ENCODE measurements at places on chromosomes 11 and 22.
A peak's percentile ranks its signal among the peaks of the same experiment; 100 is the strongest.

- no peak for DNase-seq
These were observed 113.5 kb upstream of the IGLL5 start for GRCh38 chr22:22773979-22774604.

- no peak for DNase-seq
These were observed 11.7 kb upstream of the MYH9 start for GRCh38 chr22:36399472-36399778.

DNA sequence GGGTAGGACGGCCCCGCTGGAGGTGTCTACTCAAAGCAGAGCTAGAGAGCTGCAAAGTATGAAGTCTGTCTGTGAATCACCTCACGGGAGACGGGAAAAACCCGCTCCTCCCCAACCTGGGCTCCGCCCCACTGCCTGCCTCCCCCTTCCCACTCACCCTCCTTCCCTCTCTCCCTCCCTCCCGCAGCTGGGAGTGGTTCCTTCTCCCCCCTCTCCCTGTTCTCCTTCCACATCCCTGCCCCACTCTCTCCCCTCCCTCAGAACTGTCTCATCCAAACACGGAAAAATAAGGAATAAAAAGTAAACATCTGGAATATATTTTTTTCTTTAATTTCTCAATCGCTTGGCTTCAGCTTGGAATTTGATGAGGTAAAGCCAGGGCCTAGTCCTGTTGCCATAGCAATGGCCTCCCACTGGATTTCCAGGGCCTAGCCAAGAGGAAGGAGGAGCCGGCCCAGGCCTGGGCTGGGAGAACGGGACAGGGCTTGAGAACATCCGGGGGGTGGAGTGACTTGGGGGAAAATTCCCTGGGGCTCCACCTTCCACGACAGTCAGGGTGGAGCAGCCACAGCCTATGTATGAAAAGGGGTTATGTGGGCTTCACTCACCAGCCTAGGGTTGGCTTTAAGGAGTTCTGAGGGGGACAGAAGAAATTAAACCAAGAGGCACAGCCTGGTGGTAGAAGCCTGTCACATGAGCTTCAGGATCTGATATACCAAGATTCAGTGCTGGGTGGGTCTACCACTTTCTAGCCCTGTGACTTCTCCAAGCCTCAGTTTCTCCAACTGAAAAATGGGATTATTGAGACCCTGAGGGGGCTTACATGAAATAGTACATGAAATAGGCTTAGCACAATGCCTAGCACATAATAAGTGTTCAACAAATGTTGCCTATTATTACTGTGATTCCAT is 2.2 kb downstream of the TNKS1BP1 start:
- DNase-seq, result peak; percentile 91

DNA sequence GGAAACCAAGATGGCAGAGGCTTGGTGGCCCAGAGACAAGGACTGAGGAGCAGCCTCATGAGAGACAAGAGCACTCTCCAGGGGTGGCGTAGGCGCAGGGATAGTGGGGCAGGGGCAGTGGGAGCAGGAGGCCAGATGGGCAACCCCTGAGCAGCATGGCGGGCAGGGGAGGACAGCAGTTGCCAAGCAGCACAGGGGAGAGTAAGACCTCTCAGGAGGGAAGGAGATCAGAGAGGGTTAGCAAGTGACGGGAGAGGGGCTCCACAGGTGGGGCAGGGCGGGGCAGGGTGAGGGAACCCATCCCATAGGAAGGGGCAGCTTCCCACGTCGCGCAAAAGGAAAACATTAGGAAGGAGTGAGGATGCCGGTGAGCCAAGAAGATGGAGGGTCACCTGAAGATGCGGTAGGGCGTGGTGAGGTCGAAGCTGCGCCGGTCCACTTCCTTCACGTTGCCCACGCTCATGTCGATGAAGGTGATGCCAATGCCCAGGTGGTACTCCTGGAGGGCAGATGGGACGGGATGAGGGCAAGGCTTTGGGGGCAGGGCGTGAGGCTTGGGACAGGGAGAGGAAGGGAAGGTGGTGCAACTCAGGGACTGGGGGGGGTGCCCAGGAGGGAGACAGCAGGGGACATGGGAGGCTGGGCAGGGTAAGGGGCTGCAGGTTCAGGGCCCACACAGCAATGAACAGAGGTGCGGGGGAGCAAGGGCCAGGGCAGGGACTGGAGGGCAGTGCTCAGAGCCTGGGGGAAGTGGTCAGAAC is 35.4 kb upstream of the PDE2A start:
- no peak for DNase-seq

DNA sequence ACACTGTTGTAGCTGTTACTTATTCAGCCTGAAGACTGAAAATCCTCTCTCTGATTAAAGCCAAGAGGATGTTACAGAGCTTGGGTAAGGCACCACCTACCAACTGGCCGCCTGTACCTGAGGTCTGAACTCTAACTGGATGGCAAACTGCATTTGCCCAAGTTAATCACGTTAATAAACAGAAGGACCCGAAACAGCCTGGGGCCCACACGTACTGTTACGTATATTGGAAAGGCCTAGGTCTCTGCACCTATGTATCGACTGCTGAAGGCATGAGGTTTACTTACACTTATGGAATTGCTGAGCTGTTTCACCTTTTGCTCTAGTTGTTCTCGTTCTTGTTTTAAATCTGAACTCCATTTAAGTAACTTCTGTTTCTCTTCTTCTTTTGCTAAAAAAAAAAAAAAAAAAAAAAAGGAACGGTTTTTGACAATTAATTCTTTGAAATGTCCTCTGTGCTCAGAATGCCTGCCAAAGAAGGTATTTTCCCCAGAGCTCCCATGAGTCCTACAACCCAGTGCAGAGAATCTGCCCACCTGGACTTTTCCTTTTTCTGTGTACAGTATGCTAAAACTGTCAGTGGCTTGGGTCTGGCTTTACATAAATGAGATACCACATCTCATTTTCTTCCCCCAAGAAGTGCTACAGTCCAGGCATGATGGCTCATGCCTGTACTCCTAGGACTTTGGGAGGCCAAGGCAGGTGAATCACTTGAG is 13.1 kb downstream of the LARGE2 start:
- DNase-seq, result no peak

GRCh38 chr11:99693941-99694492 is 673.3 kb downstream of the CNTN5 start:
- no peak for DNase-seq

DNA sequence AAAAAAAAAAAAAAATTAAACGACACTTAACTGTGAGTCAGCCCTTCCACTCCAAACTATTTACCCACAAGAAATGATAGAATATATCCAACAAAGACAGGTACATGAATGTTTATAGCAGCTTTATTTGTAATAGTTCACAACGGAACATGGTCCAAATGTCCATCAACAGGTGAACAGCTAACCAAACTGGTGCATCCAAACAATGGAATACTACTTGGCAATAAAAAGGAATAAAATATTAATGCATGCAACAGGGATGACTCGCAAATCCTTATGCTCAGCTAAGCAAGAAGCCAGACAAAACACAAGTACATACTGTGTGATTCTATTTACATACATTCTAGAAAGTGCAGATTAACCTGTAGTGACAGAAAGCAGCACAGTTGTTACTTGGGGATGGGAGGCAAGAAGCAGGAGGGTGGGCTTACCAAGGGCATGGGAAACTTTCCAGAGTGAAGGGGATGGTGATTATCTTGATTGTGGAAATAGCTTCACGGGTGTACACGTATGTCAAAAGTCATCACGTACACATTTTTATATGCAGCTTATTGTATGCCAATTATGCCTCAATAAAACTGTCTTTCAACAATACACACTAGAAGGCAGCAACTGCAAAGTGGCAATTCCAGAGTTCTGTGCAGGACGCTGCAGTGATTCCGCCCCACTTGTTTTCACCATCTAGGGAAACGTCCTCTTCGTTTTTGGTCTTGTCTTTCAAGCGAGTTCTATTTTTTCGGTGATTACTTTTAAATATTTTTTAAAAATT is 6.7 kb upstream of the SF1 start:
- no peak for DNase-seq

- peak; percentile 35 for DNase-seq
These were observed 166.7 kb upstream of the SYN3 start for GRCh38 chr22:33224841-33225240.

DNA sequence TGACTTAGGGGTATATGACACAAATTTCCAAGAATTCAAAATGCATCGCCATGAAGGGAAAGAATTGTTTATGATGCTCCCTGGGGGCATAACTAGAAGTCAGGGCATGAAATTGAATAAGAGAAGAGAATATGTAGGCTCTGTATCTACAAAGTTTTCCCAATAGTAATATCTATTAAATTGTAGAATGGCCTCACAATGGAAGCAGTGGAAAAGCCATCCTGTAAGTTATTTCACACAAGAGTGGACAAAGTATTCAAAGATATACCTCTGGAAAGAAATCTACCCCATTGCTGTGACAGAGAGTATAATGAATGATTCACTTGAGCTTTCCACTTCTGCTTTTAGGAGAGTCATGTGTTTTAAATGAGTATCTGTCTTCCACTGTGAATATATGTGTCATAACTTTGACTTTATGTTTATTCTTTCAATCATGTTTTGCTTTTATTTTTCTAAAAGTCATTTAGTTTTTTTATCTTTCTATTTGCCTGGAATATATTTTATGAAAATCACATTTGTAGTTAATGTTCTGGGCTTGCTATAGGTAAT is 65.7 kb upstream of the DDI1 start:
- no peak for DNase-seq

DNA sequence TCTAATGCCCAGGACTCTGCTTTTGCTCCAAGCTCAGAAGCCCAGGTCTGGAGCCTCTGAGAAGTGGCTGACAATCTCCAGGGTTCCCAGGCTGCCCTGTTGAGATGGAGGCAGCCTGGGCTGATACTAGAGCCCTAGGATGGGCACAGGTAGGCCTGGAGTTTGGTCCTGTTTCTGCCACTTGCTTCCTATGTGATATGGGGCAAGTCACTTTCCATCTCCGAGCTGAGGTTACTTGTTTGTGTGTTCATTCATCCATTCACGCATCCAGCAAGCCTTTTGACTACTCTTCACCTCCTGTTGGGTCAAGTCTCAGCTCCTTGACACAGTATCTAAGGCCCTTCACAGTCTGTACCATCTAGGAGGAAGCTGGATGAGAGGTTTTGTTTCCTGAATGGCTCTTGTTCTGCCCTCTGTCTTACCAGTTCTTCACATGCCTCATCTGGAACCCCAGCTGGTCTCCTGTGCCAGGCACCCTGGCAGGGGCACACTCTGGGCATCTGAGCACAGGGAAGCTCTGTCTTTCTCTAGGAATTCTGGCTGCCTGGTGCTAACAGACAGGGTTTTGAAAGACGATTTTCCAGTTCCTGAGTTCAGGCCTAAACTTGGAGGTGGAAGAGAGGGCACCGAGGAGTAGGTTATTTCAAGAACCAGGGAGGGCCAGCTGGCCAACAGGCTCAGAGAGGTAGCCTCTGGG is 53.2 kb upstream of the AMPD3 start:
- no peak for DNase-seq

DNA sequence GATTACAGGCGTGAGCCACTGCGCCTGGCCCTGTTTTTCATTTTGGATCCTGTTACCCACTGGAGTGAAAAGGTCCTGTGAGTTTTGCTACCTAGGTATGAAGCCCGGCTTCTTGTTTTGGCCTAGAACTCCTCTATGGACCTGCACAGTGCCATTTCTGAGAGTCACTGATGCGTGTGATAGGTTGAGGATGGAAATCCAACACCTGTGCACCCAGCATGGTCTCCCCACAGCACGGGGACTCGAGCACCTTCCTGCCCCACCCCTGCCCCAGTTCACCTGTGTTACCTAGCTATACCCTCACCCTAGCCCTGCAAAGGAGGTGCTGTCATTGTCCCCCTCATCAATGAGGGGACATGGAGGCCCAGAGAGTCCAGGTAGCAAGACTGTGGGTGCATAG is 5.1 kb downstream of the FBLN1 start:
- no peak for DNase-seq

DNA sequence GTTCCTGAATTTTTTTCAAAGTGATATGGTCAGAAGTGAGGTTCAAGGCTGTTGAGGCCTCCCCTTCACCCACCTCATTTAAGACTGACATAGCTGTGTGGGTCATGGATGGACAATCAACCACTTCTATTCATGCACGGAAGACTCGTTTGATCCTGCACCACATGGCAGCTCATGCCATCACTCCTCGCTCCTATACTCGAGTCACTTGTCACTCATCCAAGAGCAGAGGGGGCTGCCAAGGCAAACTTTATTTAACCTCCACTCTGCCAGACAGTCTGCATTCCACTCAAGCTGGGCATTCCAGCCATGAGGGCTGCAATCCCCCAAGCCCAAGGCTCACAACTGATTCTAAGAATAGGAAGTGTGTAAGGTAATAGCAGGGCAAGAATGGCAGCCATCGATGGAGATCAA is 34.1 kb downstream of the SNX19 start:
- DNase-seq, result no peak

DNA sequence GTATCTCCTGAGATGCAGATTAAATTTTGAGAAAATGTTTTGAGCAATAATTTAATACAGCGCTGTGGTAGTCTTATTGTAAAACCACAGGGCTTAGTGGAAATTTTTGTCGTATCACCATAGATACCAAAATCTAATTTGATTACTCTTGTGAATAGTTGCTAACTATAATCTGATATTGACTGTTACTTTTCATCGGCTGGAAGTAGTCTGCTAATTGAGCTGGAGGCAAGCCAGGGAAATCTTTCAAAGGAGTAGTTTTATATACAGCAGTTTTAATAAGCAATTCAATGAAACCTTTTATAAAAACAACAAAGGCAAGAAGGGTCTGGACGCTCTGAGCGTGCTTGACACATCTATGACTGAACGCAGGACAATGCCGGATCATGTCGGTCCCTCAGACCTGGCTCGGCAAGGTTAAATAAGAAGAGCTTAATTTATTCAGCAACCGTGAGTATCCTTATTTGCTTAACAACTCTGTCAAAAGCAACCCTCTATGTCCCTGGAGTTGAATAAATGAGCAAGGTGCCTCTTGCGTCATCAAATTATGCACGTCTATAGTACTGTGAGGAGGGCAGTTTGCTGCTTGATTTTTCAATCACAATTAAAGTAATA is 121.2 kb downstream of the NCAM1 start:
- no peak for DNase-seq

GRCh38 chr11:68924073-68924925 is 20.6 kb downstream of the IGHMBP2 start:
- DNase-seq, result no peak

DNA sequence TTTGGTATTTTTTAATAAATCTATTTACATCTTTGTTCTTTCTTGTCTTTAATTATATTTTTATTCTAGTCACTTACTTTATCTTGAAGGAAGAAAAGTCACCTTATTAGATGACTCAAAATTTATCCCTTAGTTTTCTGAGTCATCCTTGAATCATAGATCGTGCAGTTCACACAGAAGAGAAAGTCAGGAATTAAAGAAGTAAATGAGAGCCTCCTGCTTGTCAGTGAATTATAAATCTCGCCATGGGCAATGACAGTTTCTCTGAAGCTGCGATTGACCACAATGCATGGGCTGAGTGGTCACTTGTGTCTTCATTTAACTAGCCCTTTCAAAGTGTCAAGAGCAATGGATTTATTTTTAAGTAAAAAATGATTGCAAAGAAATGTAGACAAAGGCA is 91.2 kb downstream of the LUZP2 start:
- no peak for DNase-seq

- no peak for DNase-seq
These were observed 86.0 kb downstream of the C11orf87 start for GRCh38 chr11:109507836-109508561.

- DNase-seq, result no peak
These were observed 37.7 kb upstream of the RFPL3 start for GRCh38 chr22:32319861-32320406.

All from left kidney (tissue), 8 donors.